ENCODE measurements at places on chromosomes 7 and 10.

- DNase-seq = no peak
Measured at GRCh38 chr7:129907122-129907736, 45.5 kb downstream of the UBE2H start.

DNA sequence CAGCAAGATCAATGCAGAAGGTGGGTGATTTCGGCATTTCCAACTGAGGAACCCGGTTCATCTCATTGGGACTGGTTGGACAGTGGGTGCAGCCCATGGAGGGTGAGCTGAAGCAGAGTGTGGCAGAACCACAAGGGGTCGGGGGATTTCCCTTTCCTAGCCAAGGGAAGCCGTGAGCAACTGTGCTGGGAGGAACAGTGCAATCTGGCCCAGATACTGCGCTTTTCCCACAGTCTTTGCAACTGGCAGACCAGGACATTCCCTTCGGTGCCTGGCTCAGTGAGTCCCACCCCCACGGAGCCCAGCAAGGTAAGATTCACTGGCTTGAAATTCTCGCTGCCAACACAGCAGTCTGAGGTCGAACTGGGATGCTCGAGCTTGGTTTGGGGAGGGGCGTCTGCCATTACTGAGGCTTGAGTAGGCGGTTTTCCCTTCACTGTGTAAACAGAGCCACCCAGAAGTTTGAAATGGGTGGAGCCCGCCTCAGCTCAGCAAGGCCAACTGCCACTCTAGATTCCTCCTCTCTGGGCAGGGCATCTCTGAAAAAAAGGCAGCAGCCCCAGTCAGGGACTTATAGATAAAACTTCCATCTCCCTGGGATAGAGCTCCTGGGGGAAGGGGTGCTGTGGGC is 58.6 kb upstream of the SLC26A5 start:
- DNase-seq = no peak

GRCh38 chr7:29030781-29031275 is 72.7 kb upstream of the TRIL start:
- DNase-seq = no peak

- DNase-seq = no peak
Measured at GRCh38 chr7:49980465-49980864, 112.6 kb downstream of the ZPBP start.

Data from pancreas (tissue), 10 donors.